Muscle of leg (tissue), 16 donors: ENCODE measurements at places on chromosomes 6 and 20. TPM values are rescaled to one million over a fixed set of nuclear protein-coding genes. Genes with fewer than 3 reads are reported as not detected.

DNA sequence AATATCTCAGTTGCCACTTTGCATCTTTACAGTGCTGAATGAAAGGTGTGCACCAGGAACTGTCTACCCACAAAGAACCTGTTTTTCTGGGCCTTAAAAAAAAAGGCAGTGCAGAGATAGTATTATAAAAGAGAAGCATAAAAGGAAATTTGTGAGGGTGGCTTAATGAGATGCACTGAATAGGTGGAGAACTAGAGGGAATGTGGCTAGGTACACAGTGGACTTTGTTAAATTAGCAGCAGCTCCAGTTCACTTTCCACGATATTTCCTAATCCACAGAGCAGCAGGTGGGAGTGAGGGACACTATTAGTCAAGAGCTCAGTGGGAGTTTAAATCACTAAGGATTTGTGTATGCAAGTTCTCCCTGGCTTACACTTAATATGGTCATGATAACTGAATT lies 38.8 kb downstream of the MAP7 start:
- DNase-seq: no peak

- DNase-seq: no peak
Measured at GRCh38 chr6:6844530-6844929, 256.0 kb downstream of the LY86 start.

DNA sequence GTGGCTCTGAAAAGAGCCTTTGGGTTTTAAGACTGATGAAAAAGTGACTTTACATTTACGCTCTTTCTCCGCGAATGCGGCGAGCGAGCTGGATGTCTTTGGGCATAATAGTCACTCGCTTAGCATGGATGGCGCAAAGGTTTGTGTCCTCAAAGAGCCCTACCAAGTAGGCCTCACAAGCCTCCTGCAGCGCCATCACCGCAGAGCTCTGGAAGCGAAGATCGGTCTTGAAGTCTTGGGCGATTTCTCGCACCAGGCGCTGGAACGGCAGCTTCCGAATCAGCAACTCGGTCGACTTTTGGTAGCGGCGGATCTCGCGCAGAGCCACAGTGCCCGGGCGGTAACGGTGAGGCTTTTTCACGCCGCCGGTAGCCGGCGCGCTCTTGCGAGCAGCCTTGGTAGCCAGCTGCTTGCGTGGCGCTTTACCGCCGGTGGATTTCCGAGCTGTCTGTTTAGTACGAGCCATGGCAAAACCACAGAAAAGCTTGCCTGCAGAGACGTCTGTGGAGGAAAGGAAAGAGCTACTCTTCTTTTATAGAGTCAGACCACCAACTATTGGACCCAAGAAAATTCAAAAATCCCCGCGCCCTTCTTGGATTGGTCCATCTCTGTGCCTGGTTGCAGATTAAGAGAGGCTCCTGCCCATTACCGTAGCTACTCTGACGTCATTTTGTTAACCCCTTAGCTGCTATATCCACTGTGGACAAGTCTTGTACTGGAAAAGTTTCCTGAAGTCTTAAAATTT lies 55.5 kb upstream of the HFE start:
- DNase-seq: peak; percentile 99

DNA sequence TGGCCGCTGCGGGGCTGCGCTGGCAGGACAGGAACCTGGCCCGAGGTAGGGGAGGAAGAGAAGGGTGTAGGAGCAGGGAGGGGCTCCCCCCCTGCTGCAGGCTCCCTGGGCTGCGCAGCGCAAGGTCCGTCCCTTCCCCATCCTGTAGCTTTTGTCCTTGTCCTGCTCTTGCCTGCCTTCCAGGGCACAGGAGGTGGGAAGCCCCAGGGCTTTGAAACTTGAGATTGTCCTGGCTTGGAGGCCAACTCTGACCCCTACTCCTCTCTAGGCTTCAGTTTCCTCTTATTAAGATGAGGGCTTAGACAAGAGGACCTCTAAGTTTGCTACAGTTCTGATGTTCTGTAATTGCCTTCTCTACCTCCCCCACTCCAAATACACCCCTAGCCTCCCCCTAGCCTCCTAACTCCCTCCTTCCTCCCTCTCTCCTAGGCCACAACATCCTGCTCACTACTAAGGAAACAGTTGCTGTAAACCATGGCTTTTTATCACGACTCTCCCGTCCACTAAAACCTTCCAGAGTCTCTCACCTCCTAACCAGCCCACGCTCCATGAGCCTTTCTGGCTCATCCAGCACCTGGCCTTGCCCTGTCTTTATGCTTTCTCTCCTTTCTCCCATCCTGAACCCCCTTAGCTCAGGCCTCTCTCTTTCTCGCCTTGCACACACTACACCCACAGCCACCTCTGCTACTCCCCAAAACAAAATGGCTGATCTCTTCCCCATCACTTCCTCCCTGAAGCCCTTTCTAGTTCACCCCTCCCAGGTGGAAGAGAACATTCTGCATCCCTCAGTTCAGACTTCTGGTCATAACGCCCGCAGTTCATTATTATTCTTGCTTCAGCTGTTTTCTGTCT lies 10.2 kb downstream of the UNC5CL start:
- peak; percentile 44 for DNase-seq

DNA sequence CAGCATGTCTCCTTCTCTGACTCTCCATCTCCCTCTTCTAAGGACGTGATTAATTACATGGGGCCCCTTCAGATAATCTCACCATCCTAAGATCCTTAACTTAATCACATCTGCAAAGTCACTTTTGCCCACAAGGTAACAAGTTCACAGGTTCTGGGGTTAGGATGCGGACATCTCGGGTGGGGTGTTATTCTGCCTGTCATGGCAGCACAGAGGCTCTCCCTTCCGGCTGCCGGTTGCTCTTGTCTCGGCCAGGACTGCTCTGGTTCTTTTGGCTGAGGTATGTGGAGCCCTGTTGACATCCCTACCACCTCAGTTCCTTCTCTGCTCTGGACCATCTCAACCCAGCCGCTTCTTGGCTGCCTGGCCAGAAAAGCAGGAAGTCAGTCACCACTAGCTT lies 4.2 kb upstream of the CST11 start:
- DNase-seq: no peak

GRCh38 chr6:84860920-84861319 lies 96.5 kb upstream of the TBX18 start:
- peak; percentile 63 for DNase-seq

DNA sequence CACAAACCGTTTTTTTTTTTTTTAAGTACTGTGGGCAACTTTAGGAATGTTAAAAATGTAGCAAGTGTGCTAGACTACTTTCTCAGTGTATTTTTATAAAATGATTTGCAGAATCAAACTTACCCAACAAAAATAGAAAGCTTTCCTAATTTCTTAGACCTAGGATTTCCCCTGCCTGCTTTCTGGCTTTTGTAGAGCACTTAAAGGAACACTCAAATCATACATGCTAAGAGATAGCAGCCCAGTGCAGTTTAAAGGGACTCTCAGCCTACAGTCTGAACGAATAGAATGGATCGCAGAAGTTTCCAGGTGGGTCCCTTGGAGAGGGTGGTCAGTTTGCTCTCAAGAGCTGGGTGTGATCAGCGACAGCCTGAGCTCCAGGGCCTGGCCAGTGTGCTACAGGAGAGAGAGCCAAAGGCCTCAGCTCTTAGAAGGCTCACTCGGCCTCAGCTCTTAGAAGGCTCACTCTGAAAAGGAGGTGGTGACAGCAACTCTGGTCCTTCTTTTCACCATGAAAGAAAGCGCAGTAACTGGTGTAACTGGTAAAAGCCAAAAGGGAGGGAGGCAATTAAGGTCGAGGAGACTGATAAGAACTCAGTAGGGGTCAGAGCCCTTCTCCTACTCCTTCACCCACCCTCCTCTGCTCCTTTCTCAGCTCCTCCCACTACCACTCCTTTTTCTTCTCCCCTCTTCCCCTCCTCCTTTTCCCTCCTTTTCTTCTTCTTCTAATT lies 142.4 kb downstream of the ZFP64 start:
- peak; percentile 19 for DNase-seq

GRCh38 chr6:43171707-43172103 lies 636 bp downstream of the SRF start:
- DNase-seq: no peak

GRCh38 chr20:40786336-40786735 lies 97.3 kb upstream of the MAFB start:
- no peak for DNase-seq

DNA sequence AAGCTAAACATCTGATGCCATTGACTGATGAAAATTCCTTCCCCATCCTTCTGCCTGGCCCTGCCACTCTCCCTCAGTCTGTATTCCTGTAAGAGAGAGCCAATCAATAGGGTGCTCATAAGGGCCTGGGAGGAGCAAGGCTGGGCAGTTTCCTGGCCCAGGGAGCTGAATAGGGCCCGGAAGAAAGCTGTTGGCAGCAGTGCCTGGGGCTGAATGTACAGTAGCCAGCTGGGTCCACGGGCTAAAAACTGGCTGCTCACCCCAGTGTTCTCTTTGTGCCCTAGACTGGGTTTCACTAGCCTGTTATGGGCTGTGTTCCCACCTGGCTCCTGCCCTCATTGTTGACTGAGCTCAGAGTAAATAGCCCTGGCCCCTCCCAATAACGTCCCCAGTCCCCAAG lies 1.7 kb upstream of the WFDC2 start:
- no peak for DNase-seq

DNA sequence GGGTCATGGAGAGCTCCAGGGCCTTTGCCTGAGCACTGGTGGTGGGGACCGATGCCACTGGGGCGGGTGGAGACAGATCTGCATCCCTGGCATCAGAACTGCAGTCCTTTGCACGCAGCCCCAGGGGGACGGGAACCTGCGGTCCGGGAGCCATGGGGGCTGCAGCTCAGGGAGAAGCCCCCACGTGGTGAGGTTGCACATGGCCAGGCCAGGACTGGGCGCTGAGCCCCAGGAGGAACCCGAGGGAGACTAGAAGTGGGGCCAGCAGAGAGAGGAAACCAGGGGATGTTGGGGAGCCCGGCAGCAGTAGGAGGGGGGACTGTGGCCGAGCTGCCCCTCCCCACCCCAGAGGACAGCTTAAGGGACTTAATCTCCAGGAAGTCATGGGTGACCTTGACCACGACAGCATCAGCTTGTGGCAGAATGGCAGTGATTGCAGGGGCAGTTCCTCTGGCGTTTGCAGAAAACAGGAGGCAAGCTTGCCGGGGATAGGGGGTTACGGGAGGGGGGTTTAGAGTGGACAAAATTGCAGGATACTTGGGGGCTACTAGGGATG lies 18.0 kb upstream of the LSM14B start:
- no peak for DNase-seq

GRCh38 chr6:133526436-133526835 lies 285.3 kb downstream of the EYA4 start:
- DNase-seq: no peak

DNA sequence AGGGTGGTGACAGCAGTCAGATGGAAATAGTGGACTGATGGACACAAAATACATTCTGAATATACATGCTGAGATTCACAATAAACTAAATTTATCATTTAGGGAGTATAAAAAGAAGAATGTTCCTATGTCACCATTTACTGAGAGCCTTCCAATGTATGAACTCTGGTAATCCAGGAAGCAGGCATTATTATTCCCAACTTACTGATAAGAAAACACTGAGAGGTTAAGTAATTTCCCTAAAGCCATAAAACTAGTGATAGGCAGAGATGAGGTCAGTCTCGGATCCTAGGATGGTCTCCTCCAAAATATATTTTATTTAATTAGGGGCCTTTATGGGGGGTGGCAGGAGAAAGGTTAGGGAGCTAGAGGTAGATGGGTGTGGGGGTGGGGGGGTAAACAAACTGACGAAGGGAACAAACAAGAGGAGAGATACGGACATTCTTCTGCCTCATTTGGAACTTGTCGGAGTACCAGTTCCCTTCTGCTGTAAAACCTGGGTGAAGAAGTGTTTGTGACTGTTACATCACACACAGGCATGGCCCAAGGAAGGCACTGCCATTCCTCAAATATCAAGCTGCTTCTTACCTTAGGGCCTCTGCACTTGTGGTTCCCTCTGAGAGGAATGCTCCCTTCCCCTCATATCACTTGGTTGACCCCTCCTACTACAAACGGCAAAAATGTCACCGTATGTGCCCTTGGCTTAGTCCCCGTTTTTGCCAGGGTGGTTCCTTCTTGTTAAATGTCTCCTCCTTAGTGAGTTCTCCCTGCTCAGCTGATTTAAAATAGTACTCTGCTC lies 6.7 kb downstream of the SAYSD1 start:
- DNase-seq: no peak

GRCh38 chr6:41427642-41428335 lies 92.4 kb downstream of the NCR2 start:
- peak; percentile 65 for DNase-seq

- DNase-seq: no peak
Measured at GRCh38 chr6:6969761-6970223, 138.0 kb upstream of the RREB1 start.

- peak; percentile 85 for DNase-seq
Measured at GRCh38 chr6:21808551-21809242, 215.1 kb downstream of the SOX4 start.

GRCh38 chr20:13105864-13106457 lies 97.2 kb downstream of the SPTLC3 start:
- DNase-seq: peak; percentile 55

DNA sequence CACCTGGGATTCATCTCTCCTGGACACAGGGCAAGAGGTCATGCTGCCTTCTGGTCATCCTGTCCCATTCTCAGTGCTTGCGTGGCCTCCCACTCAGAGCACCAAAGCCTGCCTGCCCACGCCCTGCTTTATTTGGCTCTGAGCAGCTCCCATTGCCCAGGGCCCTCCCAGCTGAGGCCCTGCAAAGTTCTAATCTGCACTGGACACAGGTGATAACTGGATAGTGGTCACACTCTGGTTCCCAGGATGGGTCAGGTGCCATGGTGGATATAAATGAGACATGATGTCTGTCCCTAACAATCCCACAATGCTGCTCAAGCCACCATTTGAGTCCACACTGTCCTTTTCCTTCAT lies 39.5 kb downstream of the CPXM1 start:
- DNase-seq: no peak

- DNase-seq: no peak
Measured at GRCh38 chr6:125009578-125009977, 47.3 kb downstream of the RNF217 start.

GRCh38 chr20:1371830-1372539 lies 20.9 kb downstream of the FKBP1A start:
- DNase-seq: no peak

DNA sequence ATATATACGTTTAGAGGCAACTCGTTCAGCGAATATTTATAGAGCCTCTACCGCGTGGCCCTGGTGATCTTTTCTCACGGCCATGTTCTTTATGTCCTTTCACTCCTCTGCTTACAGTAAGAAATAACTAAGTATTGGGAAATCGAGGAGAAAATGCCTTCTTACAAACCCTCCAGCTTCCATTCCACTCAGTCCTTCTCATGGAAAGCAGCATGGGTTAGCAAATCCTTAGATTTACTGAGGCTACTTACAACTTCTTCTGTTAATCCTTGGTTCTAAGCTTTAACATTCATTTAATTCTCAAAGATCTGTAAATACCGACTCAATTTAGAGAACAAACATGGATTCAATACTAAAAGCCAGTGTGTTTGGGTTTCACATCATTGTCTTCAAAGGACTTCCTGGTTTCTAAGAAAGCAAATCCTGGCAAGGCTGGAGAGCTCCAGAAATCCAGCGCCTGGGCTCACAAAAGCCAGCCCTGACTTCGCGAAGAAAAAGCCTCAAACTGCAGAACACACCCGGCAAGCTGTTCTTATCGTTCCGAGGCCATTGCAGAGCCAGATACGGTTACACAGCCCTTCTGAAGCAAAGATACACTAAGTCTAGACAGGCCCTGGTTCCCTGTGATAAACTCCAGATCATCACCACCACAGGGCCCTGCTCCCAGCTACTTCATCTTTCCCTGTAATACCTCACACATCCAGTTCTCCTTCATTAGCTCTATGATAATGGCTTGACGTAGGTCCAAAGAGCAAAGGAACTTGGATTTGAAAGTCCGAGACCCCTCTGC lies 19.2 kb downstream of the AGPAT4 start:
- DNase-seq: peak; percentile 22

PTPRT gene
- polyA plus RNA-seq: 0.53 TPM

GRIK2 gene
- 2.2 TPM for polyA plus RNA-seq

ROS1 gene
- 0.20 TPM for polyA plus RNA-seq

HLA-DQB2 gene
- polyA plus RNA-seq: not detected

LRRC73 gene
- polyA plus RNA-seq: 0.24 TPM

PLG gene
- 2.7 TPM for polyA plus RNA-seq
